ENCODE measurements at places on chromosomes 1 and 21.

DNA sequence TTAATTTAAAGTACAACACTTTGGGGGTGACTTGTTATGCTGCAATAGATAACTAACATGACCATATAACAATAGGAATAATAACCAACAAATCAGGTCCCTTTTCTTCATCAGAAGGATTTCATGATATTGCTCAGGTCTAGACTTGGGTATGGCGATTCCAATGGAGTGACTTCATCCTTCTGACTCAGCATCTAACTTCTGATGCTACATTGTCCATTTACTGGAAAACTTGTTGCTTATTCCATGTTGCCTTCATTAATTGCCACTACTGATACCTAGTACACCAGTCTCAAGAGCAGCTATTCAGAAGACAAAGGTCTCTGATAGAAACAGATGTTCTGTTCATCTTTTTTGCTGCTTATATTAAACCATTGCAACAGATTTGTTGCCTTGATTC is 324.3 kb downstream of the TGFB2 start:
- DNase-seq = no peak

DNA sequence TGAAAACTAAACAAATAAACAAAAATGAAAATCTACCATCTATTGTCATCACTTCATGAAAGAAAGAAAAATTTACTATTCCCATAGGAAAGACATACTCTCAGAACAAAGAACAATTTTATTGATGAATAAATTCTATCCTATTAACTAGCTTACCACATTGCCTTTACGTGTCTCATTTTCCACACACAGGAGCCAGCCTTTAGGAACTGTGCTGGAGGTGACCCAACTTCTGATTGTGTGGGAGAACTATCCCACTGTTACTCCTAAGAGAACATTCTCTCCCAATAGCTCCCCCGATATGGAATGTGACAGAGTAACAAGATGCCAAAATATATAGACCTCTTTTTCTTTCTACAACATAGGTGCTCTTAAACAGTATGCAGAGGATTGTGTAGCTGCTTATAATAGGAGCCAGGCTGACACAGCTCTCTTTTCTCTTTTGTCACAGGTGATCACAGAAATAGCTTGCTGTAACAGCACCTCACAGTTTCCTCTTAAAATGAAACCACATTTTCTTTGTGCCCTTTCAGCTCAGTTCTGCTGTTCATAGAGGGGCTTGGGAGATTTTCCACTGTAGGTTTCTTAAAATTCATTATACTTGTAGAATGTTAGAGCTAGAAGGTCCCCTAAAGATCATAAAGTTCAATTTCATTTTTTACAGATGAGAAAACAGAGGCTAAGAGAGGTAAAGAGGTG is 35.5 kb downstream of the C21orf91 start:
- DNase-seq = no peak

GRCh38 chr1:3170561-3171453 is 101.8 kb downstream of the PRDM16 start:
- no peak for DNase-seq

GRCh38 chr1:24226749-24227148 is 39.7 kb upstream of the IFNLR1 start:
- DNase-seq = no peak

DNA sequence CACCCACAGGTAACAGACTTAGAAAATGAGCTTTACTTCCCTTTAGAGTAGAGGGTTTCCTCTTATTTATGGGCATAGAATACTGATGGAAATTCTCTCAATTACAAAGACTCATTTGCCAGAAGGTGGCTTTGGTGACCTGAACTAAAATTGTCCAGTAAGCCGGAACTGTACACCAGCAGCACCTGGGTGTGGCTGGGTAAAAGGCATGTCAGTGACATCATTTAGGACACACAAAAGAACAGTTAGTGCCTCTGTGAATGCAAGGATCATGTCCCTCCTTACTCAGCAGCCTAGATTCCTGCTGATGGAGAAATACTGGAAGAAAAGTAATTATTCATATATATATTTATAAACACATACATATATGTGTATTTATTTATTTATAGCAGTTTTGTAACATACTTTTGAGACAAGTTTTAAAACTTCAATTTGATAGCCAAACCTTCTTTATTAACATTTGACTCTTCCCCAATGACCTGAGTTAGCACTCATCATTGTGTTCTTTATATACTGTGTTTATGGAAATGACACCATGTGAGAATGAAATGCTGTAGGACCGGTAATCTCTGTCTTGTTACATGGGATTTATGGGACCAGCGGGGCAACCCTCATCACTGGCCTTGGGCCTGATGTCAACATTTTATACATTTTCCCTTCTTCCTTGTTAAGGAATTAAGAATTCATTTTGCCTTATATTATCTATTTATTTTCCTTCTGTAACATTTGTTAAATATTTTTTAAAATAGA is 274.4 kb downstream of the BRINP2 start:
- DNase-seq = no peak

DNA sequence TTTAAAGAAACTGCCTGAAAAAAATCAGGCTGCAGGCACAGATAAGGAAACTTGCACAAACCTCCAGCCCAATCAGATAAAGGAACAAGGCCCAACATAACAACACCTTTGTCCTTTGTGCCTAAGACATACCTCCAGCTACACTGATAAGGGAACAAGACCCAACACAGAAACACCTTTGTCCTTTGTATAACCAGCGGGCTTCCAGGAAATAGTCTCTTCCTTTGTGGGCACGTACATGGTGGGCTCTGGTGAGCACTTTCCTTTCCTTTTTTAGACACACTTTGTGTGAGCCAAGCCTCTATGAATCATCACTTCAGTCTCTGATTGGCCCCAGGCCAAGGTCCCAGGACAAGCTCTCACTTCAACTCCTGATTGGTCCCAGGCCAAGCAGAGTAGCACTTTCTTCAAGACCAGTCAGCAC is 23.6 kb downstream of the ZNF670 start:
- no peak for DNase-seq

GRCh38 chr21:41921021-41921420 is 32.8 kb downstream of the C2CD2 start:
- no peak for DNase-seq

DNA sequence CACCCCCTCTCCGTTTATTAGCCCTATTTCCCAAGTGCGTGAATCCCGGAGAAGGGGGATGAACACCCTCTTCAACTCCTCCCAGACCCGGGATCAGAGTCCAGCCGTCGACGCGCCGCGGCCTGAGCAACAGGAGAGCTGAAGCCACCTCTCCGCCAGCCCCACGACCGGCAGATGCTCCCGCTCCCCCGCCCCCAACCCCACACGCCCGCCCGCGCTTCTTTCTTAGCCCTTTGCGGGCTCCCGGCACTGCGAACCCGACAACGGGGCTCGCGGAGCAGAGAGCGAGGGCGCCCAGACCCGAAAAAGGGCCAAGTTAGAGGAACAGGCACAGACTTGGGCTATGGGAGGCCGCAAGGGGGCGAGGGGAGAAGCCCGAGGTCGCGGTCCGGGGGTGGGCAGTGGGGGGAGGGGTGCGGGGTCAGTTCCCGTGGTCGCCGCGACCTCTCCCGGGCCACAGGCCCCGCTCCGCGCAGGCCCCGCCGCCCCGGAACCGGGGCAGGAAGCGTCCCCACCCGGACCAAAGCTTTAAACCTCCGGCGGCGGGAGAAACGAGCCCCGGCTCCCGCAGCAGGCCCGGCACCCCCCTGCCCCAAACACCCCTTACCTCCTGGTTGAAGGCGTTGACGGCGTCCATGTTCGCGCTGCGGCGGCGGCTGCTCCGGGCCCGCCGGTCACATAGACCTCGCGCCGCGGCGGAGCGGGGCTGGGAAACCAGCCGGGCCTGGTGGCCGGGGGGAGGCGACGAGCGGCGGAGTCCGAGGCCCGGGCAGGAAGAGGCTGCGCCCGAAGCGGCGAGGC is 662 bp downstream of the SCAF4 start:
- no peak for DNase-seq

GRCh38 chr21:32368386-32368785 is 24.4 kb downstream of the URB1 start:
- no peak for DNase-seq

DNA sequence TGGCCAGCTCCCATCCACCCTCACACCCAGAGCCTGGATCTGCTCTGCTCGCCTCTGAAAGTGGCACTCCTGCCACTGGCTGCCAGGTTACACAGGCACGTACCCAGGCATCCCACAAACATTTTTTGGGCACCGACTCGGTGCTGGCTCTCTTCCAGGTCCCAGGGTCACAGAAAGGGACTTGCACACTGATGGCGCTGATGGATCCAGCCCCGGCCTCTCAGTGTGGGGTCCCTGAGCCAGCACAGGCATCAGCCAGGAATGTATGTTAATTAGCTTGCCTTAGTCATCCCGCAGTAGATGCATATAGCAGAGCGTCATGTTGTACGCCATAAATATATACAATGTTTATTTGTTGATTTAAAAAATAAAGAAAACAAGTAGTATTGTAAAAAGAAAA is 537.2 kb downstream of the NPHP4 start:
- no peak for DNase-seq

DNA sequence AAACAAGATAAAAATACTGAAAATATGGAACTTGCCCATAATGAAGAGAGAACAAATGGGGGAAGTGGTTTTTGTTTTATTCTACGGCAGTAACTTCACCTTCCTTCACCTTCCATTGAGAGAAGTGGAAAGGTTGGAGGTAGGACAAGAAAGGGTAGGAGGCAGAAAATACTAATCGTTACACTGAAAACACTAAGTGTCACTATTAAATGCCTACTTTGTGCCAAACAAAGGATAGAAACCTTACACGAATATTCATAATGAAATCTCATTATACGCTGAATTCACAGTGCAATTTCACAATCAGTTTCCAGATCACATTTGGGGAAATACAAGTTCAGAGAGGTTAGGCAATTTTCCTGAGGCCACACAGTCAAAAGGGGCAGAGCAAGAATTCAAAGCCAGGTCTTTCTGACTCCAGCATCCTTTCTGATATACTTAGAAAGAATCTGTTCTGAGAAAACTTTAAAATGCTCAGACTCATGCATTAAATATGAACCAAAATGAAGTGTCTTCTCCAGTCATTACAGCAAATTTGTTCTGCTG is 3.0 kb downstream of the TIAM1 start:
- no peak for DNase-seq

GRCh38 chr21:36762642-36763041 is 63.7 kb downstream of the SIM2 start:
- DNase-seq = no peak

DNA sequence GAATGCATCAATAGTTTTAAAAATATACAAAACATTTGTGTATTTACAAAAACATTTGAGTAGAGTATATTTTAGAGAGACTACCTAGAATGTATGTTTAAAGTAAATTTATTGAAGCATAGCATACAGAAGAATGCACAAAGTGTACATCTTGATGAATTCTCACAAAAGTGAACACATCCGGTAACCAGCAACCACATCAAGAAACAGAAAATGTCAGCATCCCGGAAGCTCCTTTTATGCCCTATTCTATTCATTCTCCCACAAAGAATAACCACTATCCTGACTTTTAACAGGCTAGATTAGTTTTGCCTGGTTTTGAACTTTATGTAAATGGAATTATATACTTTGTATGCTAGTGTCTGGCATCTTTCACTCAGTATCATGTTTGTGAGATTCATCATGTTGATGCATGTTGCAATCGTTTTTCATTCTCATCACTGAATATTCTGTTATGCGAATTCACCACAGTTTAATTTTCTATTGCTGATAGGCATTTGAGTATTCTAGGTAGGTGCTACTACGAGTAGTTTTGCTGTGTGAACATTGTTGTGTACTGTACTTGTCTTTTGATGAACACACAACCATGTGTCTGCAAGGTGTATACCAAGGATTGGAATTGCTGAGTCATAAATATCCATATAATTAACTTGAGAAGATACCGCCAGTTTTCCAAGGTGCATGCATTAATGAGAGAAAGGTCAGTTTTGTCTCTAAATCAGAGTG is 75.4 kb downstream of the CACHD1 start:
- no peak for DNase-seq

GRCh38 chr1:158147401-158147800 is 33.3 kb upstream of the CD1D start:
- no peak for DNase-seq

DNA sequence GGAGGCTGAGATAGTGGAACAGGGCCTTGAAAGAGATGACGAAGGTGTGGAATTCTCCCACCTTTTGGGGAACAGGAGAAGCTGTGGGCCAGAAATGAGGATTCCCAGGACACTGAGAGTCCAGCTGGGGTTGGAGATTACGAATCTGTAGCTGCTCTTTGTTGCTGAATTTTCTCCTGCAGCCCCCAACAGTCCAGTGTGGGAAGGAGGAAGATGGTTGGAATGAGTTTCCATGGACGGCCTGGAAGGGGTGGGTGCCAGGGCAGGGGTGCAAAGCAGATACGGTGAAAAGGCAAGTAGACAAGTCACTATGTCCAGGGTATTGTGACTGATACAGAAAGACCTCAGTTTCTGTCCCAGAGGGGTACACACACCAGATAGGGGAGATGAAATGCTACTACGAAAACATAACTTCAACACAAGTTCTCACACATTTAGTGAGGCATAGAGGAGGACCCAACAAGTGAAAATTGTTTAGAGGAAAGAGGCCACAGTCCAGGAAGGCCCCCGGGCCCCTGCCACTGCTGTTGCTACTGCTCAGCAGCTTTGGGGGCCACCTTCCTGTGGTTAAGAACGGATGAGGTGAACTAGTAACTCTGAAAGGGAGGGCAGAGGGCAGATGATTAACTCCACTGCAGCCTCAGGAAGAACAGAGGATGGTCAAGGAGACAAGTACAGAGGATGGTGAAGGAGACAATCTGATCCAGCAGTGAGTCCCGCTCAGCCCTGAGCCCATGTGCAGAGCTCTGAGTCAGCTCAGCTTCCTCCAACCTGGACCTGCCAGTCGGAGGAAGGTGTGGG is 7.3 kb downstream of the CD244 start:
- DNase-seq = no peak

- DNase-seq = no peak
These were observed 505.1 kb upstream of the USP24 start for GRCh38 chr1:55720261-55720660.

DNA sequence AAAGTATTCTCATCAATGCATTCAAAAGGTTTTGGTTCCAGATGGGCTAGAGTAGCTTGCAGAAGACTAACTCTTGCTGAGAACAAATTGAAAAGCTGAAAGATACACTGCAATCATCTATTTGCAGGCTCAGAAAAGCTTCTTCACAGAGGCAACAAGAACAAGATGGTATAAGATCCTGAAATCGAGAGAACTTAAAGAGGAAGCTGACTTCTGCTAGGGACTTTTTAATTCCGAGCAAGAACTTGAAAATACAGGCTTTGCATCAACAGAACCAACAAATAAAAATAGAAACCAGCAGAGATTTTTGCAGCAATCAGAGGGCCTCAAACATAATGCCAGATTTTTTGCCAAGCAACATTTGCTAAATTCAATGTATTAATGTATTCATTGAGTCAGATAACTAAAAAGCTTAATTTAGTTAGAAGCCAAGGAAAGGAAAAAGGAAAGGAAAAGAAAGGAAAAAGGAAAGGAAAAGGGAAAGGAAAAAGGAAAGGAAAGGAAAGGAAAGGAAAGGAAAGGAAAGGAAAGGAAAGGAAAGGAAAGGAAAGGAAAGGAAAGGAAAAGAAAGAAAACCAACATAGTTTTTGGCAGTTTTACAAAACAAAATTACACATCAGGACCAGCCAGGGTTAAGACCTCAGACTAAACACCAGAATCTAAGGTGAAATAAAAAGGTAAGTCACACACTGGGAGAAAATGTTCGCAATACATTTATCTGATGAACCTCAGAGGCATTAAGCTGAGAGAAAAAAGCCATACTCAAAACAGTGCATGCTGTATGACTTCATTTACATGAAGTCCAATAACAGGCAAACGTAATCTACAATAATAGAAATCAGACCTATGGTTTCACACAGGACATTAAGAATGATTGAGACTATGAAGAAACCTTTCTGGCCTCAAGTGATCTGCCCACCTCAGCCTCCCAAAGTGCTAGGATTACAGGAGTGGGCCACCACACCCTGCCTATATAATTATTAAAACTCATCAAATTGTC is 42.6 kb downstream of the FAF1 start:
- no peak for DNase-seq
